ENCODE measurements at places on chromosomes 1 and 21.

- no peak for DNase-seq
Measured at GRCh38 chr1:64956733-64957441, 9.5 kb downstream of the JAK1 start.

DNA sequence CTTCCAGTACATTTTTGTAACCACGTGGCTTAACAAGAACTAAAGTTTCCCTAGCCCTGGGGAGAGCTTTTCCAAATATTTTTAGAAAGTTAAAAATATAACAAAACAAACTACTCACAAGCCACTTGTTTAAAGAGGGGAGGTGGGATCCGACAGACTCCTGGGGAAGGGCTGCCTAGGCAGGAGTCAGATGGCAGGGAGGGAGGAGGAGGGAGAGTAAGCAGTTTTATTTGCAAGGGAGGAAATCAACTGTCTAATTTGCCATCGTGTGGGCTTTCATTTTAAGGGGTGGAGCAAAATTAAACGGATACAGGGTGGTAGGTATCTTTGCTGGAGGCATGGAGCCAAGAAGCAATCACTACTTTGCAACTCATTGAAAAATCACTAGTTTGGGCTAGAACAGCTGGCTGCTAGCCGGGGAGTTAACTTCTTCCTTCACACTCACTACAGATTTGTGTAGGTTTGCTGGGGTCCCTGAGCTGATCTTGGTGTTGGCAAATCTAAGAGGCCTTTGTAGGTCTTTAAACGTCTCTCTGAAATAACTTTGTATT, 8.8 kb downstream of the BARHL2 start:
- no peak for DNase-seq

DNA sequence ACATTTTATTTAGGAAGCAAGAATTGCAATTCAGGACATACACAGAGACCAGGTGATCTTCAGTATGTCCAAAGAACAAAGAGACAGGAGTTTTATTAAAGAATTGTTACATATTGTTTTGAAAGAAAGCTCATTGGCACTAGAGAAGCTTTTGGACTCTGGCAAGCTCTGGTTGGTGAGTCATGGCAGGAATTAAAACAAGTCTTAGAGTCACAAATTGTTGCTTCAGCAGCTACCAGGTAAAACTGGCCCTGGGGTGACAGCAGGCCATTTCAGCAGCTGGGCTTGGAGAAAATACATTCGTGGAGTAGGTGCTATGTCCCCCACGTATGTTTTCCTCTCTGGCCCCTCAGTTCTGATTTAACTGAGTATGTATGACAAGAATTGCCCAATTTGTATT, 58.8 kb downstream of the MAP3K21 start:
- DNase-seq: peak; percentile 81

GRCh38 chr1:3240524-3241235, 171.7 kb downstream of the PRDM16 start:
- no peak for DNase-seq

GRCh38 chr1:246155923-246156322, 351.2 kb downstream of the SMYD3 start:
- DNase-seq: peak; percentile 25

- DNase-seq: peak; percentile 69
Measured at GRCh38 chr1:66350001-66350547, 183.9 kb upstream of the SGIP1 start.

DNA sequence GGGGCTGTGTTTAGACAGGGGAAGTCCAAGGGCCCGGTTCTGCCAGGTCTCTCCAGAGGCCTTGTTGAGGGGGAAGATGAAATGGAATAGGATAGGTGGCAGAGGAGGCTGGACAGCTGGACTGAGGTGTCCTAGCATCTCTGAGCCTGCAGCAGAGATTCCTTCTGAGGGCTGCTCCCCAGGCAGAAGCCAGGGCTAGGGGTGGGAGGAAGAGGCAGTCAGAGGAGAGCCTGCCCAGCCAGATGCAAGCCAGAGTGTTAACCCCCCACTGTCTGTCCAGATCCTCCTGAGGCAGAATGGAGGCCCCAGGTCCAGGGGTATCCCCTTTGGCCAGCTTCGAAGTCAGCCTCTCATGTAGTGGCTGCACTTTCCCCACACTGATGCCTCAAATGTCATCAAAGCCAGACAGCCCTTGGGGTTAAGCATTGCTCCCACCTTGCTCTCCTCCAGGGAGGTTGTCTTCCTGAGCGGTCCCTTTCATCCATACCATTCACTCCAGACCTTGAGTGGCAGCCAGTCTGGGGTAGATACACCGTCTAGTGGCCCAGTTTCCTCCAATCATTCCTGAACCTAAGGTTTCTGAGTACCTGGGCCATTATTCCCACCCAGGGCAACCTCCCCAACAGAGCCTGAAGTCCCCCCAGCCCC, 1.7 kb downstream of the CSF1 start:
- no peak for DNase-seq

- DNase-seq: no peak
Measured at GRCh38 chr1:60923389-60924087, 158.8 kb upstream of the NFIA start.

All from renal cortical epithelial cell (primary cell).